ENCODE measurements at places on chromosomes 4 and X.

DNA sequence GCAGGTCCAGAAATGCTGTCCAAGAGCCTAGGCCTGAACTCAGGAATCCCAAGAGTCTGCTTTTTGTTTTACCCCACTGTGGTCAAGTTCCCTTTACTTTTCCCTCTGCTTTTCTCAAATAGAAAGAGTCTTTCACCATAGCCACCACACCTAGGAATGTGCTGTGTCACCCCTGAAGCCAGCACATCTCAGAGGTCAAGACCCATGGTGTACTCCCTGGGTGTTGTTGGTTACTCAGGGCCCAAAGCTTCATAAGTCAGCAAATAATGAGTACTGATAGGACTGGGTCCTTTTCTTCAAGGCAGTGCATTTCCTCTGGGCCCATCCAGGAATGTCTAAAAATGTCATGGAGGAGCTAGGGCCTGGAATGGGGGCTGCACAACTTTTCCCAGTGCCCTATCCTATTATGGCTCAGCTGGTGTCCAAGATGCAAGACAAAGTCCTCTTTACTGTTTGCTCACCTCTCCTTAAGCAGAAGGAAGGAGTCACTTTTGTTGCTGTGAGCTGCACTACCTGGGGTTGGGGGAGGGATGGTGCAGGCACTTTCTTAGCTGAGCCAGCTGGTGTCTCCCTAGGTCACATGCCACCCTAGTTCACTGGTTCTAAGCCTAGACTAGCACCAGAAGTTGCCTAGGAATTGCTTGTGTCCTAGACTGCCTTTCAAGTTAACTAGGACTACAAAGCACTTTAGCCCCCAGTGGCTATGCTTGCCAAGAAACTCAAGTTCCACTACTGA, 62.4 kb upstream of the RXFP1 start:
- no peak for DNase-seq

DNA sequence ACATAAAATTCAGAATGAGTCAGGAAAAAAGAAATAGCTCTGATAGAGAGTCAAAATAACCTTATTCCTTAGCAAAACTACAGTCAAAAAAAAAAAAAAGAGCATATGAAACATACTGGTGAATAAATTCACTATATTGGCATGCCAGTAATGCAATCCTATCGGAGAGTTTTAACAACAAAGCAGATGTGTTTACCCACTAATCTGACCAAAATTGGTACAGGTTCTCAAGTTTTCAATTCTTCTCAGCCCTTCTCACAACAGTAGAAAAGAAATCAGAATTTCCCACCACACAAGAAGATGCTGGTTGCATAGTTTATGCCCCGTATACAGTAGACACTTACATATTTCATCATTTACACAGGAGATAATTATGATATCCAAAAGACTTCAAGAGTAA, 59.4 kb downstream of the LCORL start:
- no peak for DNase-seq

DNA sequence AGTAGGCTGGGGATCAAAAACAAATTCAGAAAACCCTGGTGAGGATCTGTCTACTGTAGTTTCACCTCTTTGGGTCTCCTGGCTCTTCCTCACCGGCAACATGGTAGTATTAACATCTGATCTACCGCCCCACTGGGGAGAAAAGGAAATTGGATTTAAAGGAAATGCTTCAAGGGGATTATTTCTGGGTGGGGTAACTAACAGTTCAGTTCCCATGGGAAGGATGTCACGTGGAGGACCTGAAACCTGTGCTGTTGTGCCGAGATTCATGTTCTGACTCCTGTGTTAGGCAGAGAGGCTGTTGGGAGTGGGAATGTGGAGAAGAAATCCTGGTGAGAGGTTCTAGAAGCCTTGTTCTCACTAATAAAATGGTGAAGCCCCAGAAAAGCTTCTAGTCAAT, 254.4 kb downstream of the BCOR start:
- no peak for DNase-seq

DNA sequence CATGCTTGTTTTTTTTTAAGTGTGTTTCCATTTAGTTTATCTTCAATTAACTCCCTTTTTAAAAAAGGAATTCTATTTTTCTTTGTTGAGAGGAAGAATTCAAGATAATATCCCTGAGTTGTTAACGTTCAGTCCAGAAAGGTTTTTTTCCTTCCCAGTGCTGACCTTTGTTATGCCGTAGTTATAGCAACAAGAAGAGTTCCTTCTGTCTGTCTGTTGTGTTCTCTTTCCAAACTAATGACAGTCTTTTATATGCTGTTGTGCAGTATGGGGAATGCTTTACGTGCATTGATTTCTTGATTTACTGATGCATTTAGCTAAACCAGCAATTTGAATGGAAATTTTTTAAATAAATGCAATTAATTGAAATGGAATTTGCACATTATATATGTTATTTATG, 6.6 kb upstream of the CXXC4 start:
- DNase-seq: no peak

DNA sequence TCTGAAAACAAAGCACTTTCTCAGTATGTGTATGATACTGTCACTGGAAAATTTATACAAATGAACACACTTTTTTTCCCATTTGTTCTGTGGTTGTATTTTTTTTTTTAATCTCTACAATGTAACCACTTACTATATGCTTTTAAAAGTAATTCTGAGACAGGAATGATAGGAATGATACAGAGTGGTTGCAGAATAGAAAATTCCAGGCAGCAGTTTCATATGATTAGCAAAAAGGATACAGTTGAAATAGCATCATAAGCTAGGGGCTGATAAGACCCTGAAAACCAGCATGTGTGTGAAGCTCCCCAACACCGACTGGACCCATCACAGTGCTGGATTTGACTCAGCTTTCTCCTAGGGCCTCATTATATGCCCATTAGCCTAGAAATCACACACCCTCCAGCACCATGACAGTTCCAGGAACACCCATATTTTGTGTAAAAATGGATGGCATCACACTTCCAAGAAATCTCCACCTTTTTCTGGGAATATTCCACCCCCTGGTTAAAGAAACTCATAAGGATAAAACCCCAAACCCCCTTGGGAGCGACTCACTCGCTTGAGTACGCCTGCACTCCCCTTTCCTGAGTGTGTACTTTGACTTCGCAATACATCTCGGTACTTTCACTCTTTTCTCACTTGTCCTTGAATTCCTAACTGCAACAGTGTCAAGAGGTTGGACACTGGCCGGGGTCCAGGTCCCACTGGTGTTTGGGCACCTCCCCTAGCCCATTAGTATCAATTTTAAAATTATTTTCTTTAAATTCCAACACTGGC, 77.4 kb upstream of the AGA start:
- DNase-seq: no peak
